CD4-positive, alpha-beta T cell treated with Interleukin-15 for 4 hours (primary cell): ENCODE measurements at places on chromosomes 12 and 14.
A peak's percentile ranks its signal among the peaks of the same experiment; 100 is the strongest.

- DNase-seq, result no peak
Measured at GRCh38 chr14:105387530-105387922, 10.8 kb upstream of the TEX22 start.

- DNase-seq, result no peak
Measured at GRCh38 chr14:93980456-93981201, 4.3 kb upstream of the ASB2 start.

- no peak for DNase-seq
Measured at GRCh38 chr12:76927170-76927784, 48.5 kb upstream of the CSRP2 start.

- DNase-seq, result no peak
Measured at GRCh38 chr12:58117667-58118066, 176.3 kb downstream of the ATP23 start.

DNA sequence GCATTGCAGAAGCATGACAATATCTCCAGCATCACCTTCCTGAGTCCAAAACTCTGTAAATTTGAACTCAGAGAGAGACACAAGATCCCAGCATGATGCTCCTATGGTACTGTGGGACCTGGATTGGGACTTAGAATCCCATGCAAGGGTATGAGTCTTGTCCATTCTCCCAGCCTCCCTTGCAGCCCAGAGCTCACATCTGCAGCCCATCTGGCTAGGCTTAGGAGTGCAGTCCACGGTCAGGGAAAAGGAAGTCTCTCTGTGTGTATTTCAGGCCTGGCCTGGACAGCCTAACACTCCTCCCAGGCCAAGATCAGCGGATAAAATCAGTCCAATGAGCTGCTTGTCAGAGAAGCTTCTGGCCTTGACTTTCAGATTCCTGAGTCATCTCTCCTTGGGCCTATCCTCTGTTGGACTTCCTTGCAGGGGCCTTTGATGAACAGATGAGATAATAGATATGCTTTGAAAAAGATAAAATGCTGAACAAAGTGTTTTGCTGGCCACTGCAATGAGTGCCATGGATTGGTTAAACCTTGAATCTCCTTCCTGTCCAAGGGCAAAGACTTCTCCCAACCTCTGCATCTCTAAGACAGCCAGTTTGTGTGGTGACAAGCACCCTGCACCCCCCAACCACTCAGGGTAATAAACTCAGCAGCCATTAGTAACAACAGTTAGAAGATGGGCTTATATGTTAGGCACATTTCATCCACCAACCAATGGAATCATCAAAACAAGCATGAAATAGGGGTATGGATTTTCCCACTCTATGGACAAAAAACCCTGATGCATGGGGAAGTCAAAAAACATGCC is 412.8 kb upstream of the TBX3 start:
- no peak for DNase-seq

DNA sequence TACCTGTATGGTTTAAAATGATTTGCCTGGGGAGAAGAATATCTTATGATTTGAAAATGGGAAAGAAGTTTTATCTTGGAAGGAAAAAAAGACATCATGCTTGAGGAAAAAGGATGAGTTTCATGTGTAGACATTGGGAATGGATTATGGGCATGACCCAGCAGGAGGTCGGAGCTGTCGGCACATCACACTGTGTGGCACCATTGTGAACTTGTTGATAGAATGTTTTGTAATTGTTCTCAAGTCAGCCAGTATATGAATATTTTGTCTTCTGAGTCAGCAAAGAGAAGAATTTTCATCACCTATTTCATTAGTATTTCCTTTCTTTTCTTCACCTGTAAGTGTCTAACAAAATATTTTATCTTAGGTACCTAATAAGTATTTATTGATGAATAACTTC is 60.0 kb upstream of the HMGA2 start:
- DNase-seq, result no peak

- no peak for DNase-seq
Measured at GRCh38 chr12:130879212-130879686, 7.4 kb downstream of the RAN start.

GRCh38 chr14:102221026-102221425 is 81.3 kb downstream of the WDR20 start:
- DNase-seq, result no peak

DNA sequence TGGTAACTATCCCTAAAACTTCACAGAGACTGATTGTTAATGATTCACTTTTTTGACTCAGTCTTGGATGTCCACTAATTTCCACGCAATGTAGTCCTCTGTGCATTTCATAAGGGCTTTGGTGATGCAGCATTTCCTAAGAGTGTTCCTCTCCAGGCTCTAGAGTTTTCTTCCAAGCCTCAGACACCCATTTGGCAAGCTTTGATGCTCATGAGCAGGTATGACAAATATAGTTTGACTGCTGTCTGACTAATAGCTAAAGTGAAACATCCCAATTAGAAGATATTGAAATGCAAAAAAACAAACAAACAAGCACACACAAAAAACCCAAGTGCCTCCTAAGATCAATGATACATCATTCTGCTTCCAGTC is 1.5 kb upstream of the VAMP1 start:
- DNase-seq, result no peak

- DNase-seq, result no peak
Measured at GRCh38 chr12:15193946-15194345, 27.3 kb downstream of the RERG start.

DNA sequence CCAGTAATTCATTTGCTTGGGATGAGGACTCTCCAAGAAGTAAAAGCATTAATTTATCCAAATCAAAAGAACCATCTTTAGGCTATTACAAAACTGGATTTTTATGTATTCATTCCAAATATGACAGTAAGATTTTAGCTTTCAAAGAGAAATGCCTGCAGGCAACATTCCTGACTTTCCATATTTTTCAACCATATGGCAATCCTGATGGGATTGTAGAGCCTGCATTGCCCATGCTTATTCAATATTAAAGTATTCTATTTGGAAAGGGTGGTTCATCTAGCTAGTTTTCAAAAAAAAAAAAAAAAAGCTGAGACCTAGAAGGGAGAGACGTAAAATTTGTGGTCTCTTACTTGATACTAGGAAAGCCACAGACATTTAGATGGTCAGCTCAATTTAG is 1253.7 kb downstream of the LRFN5 start:
- no peak for DNase-seq

- no peak for DNase-seq
Measured at GRCh38 chr12:1848146-1848545, 27.8 kb downstream of the LRTM2 start.

- DNase-seq, result no peak
Measured at GRCh38 chr12:67952787-67953186, 36.5 kb upstream of the IFNG-AS1 start.

DNA sequence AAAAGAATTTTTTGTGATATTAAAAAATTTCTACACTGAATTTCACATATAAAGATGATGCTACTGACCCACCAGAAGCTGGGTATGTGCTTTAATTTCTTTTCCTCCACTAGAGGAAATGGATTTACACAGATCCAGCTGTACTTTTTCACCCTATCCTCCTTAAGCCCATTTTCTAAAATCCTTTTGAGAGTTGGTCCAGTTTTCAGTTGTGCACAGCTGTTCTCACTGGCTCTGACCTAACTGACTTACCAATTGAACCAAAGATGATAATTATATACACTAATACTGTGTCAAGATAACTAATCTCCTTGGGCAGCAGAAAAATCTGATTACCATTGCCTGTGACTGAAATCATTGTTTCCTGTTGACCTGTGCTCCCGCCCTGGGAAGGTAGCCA is 108.5 kb downstream of the ZFC3H1 start:
- no peak for DNase-seq

DNA sequence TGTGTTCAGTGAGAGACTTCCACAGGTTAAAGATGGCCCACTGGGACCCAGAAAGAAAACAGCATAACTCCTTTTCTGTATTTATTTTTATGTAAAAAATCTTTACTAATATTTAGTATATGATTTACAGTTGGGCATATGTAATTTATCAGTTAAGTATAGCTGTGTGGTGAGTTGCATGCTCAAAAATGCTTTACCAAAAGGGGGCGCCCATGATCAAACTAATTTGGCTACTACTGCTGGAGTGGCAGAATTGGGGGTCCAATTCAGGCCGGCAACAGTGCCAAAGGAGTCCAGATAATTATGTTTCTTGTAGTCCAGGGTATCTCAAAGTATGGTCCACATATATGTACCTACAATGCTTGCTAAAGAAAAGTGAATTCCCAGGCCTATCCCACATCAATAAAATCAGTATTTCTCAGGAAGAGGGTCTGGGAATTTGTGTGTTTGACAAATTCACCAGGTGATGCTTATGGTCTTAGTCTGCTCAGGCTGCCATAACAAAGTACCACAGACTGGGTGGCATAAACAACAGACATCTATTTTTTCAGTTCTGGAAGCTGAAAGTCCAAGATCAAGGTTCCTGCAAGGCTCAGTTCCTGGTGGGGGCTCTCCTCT is 152.0 kb downstream of the KTN1 start:
- peak; percentile 60 for DNase-seq

DNA sequence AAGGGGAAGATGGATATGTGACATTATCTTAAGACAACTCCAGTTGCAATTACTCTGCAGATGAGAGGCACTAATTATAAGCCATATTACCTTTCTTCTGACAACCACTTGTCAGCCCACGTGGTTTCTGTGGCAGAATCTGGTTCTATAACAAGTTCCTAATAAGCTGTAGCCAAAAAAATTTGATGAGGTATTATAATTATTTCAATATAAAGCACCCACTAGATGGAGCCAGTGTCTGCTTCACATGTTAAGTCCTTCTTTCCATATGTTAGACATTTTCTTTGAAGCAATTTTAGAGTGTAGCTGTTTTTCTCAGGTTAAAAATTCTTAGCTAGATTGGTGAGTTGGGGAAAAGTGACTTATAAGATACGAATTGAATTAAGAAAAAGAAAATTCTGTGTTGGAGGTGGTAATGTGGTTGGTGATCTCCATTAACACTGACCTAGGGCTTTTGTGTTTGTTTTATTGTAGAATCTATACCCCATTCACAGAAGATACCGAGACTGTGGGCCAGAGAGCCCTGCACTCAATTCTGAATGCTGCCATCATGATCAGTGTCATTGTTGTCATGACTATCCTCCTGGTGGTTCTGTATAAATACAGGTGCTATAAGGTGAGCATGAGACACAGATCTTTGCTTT is 36.9 kb downstream of the PSEN1 start:
- peak; percentile 10 for DNase-seq

DNA sequence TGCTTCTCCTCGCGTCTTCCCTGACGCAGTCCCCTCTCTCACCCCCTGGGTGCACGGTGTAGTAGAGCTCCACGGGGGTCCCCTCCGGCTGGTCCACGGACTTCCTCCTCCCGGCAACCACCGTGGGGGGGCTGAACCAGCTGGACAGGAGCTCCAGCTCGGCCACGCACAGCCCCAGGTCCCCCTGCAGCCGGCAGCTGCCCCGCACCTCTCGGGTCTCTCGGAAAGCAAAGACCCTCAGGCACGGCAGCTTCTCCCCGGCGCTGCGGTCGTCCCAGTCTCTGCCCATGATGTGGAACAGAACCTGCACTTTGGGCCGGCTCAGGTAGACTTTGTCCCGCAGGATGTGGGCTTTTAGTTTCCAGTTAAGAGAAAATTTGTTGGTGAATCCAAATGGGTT is 203.8 kb downstream of the TMEM132D start:
- no peak for DNase-seq

GRCh38 chr14:90454041-90455000 is 57.5 kb downstream of the CALM1 start:
- DNase-seq, result no peak

DNA sequence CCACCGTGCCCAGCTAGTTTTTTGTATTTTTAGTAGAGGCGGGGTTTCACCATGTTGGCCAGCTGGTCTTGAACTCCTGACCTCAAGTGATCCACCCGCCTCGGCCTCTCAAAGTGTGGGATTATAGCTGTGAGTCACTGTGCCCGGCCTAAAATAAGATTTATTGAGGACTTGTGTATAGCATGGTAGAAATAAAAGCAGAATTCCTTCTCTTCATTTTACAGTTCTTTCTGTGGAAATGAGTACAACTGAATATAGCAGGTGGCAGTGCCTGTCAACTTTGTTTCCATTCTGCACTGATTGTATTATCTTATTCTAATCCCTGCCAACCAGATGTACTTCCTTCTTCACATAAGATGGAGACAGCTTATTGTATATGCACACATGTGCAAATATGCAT is 41.0 kb downstream of the DIP2B start:
- no peak for DNase-seq

GRCh38 chr12:49865109-49865781 is 22.3 kb upstream of the BCDIN3D start:
- DNase-seq, result no peak

- DNase-seq, result no peak
Measured at GRCh38 chr14:71382315-71382714, 475.1 kb downstream of the PCNX1 start.

DNA sequence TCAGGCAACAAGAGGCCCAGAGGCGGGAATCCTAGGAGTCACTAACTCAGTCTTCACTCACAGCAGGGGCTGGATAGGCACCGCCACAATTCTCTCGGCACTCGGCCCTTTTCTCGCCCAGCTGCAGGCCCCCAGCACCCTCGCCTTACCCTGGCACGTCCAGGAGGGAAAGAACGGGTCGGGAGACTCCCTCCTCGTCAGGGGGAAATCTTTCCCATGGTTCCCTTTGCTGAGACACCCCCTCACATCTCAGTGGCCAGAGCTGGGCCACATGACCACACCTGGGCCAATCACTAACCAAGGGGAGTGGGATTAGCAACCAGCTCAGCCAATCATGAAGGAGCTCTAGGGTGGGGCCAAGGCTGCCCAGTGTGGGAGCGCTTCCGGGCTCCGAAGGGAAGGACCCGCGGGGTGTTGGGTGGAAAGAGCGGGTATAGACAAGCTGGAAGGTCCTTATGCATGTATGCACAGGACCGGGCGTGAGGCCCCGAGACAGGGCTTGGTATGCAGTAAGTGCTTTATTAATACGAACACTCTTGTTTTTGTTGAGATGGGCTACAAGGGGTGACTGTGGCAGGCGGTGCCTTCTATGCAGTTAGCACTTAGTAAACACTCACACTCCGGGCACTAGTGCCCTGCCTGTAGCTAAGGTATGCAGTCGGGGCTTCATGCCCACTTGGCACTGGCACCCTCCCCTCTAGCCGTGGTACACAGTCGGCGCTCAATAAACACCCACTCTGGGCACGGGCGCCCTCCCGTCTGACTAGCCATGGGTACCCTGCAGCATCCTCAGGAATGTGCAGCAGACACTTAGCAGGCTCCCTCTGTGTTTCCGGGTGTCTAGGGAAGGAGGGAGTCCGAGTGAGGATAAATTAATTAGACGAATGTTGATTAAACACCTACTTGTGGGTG is 40.3 kb downstream of the ADGRD1 start:
- DNase-seq, result no peak

DNA sequence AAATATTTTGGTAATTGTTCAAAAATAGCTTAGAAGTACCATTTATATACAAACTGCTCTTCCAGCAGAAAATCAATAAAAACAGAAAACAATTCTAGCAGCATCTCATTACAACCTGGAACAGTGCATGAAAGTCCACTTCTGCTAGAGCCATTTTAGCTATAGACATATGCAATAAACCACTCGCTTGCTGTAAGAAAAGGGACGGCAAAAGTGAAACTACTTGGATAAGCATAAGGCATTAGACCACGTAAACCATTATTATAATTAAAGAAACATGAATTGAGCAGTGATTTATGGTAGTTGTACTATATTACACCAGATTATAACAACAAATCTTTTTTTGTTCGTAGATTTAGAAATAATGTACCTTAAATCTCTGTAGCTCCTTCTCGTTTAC is 48.7 kb downstream of the LRIG3 start:
- no peak for DNase-seq

GRCh38 chr12:112115259-112116045 is 6.9 kb upstream of the NAA25 start:
- no peak for DNase-seq

GRCh38 chr12:67764055-67764454 is 115.5 kb downstream of the DYRK2 start:
- no peak for DNase-seq
